AG10803 (cell line): ENCODE measurements at places on chromosomes 13 and 19.

DNA sequence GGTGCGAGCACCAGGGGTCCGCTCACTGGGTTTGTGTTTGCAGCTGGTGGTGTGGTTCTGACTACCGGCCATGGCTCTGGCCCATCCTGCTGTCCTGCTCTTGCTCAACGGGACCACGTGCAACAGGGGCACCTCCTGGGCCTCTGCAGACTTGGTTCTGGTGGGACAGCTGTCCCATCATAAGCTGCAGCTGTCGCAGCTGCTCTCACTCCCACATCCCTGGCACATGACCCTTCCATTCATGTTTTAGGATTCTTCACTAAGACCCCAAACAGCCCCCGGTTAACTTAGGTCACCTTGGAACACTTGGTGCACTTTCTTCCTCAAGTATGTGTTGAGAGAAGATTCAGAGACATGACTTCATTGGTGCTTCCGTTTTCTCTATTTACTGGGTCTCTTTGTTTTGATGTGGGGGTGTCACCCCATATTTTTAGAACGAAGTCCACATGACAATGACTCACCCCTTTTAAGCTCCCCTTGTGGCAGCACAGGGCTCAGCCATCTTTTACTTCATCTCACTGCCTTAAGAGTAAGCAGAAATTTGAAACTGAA is 68.4 kb upstream of the ARHGEF7 start:
- peak; percentile 45 for DNase-seq

DNA sequence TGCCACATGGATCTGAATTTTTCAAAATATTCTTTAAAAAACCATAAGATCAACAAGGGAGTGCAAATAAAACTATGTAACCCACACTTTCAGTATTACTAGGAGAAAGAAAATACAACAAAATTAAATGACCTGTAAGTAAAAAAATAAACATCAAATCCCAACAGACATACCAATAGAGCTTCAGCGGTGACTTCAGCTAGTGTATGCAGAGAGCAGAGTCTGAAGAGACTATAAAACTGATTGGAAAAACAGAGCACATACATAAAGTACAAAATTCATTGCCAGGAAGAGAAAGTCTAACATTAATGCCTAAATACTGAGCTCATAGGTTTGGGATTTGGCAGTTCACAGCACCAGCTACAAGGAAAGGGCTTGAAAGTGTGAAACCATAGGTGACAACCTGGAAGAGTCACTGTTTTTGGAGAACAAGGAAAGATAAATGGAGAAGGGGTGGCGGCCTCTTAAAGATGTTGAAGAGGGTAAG is 291.1 kb downstream of the LMO7 start:
- DNase-seq: no peak

DNA sequence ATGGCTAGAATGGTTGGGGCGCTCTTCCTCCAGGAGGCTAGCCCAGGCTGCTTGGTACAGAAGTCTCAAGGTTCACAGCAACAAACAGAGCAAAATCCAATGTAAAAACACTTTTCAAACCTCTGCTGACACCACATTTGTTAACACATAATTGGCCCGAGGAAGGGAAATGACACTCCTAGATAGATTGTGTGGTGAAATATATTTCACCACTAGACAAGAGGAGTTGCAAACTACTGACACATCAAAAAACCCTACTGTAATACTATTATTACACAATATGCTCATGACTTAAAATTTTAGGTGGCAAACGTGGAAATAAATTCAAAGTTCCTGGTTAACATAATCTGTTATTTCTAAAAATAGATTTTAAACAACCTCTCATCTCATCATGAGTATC is 643.6 kb downstream of the PCDH9 start:
- no peak for DNase-seq

DNA sequence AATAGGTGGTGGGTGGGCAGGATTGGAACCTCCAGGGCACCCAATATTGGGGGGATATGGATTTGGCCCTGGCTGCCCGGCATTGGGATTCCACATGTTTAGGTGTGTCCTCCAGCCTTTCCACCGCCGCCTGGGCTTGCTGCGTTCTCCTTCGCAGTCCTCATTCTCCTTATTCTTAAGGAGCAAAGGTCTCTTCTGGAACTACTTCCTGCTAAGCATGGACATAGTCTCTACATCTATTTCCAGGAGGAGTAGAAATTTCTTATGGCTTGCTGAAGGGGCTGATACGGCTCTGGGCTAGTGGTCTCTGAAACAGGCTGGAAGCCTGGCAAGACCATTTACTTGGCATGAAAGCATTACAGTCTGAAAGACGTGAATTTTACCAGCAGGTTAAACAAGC is 9.2 kb upstream of the FCGBP start:
- no peak for DNase-seq

GRCh38 chr13:75055296-75055695 is 426.7 kb downstream of the TBC1D4 start:
- DNase-seq: no peak

DNA sequence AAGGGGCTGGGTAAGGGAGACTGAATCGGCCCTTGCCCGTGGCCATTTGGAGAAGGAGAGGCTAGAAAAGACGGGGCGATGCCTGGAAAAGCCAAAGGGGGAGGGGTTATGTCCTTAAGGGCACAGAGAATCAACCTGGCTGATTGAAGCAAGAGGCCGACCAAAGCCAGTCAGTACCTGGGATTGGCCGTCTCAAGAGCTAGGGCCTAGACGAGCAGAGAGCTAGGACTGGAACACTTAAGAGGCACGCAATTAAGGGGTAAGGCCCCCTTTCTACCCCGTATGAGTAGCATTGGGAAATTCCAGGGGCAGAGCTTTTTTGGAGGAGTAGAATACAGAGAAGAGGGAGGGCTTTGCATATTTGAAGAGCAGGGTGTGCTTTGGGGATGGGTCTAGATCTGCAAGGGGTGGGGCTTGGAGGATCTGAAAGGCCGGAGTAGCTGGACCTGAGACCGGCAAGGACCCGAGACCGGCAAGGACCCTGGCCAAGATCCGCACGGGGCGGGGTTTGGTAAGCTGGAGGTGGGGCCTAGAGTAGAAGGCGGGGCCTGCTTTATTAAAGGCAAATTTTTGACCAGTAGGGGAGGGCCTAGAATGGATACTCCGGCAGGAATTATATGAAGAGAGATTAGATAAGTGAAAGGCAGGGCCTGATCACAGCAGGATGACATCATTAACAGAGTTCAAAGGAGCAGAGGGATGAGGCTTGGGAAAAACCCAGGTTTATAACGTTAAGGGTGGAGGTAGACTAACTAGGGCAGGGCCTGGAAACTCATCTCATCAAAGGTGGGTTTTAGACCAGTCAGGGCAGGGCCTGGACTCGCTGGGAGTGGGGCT is 10.7 kb upstream of the CACNG6 start:
- DNase-seq: no peak
